Cerebellum (tissue), 4 donors: ENCODE measurements at places on chromosomes 2 and 18. TPM values are rescaled to one million over a fixed set of nuclear protein-coding genes. Genes with fewer than 3 reads are reported as not detected.

The TGFA gene
- total RNA-seq: 11.2 TPM

The SERPINB3 gene
- total RNA-seq: not detected

The TNFRSF11A gene
- 1.1 TPM for total RNA-seq

The SLC8A1 gene
- 71.5 TPM for total RNA-seq

The ATP8B1 gene
- total RNA-seq: 2.3 TPM

The MFSD6 gene
- total RNA-seq: 41.2 TPM

The ARHGAP15 gene
- total RNA-seq: 2.9 TPM

The MAIP1 gene
- total RNA-seq: 18.3 TPM

The VWA3B gene
- 0.73 TPM for total RNA-seq

The TEKT4 gene
- total RNA-seq: 0.27 TPM

The KCNG3 gene
- total RNA-seq: 0.27 TPM

The FAM228B gene
- 40.6 TPM for total RNA-seq

The LRRC30 gene
- not detected for total RNA-seq

The NEU2 gene
- not detected for total RNA-seq

The UGT1A3 gene
- total RNA-seq: not detected

The KCNE4 gene
- total RNA-seq: 1.5 TPM

The OTOS gene
- total RNA-seq: 1.4 TPM

The TUBA3E gene
- total RNA-seq: not detected

The ARHGAP28 gene
- total RNA-seq: 28.7 TPM

The CYBRD1 gene
- 16.3 TPM for total RNA-seq

The FTCDNL1 gene
- 4.1 TPM for total RNA-seq

The EVA1A gene
- total RNA-seq: 0.36 TPM

The GDF7 gene
- total RNA-seq: 0.45 TPM

The NTSR2 gene
- 1.7 TPM for total RNA-seq

The ANKRD62 gene
- 0.18 TPM for total RNA-seq

The POTEC gene
- total RNA-seq: 0.09 TPM

The DOK6 gene
- 39.6 TPM for total RNA-seq

The STPG4 gene
- total RNA-seq: 1.00 TPM

The FBLN7 gene
- total RNA-seq: 5.3 TPM
